ENCODE measurements at places on chromosomes 2 and 18.
A peak's percentile ranks its signal among the peaks of the same experiment; 100 is the strongest.

GRCh38 chr2:191030521-191031154 is 16.7 kb upstream of the STAT1 start:
- peak; percentile 84 for DNase-seq

DNA sequence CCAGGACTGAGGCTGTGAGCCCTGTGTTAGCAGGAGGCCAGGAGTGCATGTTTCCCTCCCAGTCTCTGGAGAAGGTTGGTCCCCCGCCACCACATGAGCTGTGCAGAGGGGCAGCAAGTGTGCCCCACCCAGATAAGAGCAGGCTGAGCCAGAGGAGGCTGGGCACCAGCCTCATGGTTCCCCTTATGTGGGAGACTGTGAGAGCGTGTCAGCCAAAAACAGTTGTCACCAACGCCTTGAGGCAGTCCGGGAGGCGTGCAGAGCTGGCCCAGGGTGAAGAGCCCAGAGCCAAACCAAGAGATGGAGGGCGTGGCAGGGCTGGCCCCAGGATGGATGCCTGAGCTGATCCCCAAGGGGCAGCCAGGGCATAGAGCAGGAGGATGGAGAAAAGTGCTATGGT is 128.7 kb upstream of the GLI2 start:
- DNase-seq: peak; percentile 73

GRCh38 chr2:53989210-53989862 is 18.5 kb upstream of the PSME4 start:
- no peak for DNase-seq

GRCh38 chr2:233413559-233414272 is 59.4 kb downstream of the DGKD start:
- DNase-seq: peak; percentile 72

GRCh38 chr2:214503568-214503967 is 92.7 kb downstream of the VWC2L start:
- DNase-seq: no peak

- no peak for DNase-seq
These were observed 86.0 kb downstream of the WDSUB1 start for GRCh38 chr2:159200498-159200897.

DNA sequence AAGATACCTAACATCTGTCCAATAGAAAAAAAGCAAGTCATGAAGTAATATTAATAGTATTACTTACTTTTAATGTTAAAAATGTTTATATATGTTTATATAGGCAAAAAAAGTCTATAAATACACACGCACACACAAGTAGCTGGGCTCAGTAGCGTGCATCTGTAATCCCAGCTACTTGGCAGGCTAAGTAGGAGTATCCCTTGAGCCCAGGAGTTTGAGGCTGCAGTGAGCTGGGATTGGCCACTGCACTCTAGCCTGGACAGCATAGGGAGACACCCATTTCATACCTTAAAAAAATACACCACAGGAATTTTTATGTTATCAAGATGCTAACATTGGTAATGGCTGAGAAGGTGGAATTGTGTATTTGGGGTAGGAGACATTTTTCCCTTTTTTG is 17.4 kb upstream of the AFTPH start:
- DNase-seq: no peak

DNA sequence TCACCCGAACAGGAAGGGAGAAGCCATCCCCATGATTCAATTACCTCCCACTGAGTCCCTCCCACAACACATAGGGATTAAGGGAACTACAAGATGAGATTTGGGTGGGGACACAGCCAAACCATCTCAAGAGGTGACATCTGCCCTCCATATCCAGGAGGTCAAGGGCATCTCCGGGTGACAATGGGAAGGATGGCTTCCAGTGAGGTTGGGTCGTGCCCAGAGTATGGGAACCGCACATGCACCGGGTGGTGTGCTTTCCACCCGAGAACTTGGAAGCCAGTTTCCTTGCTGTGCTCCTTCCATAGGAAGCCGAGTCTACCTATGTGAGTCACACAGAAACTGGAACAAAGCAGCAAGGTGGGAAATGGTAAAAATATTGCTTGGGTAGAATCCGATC is 216.9 kb upstream of the SALL3 start:
- no peak for DNase-seq

- DNase-seq: no peak
These were observed 683 bp downstream of the GBX2 start for GRCh38 chr2:236167297-236168109.

DNA sequence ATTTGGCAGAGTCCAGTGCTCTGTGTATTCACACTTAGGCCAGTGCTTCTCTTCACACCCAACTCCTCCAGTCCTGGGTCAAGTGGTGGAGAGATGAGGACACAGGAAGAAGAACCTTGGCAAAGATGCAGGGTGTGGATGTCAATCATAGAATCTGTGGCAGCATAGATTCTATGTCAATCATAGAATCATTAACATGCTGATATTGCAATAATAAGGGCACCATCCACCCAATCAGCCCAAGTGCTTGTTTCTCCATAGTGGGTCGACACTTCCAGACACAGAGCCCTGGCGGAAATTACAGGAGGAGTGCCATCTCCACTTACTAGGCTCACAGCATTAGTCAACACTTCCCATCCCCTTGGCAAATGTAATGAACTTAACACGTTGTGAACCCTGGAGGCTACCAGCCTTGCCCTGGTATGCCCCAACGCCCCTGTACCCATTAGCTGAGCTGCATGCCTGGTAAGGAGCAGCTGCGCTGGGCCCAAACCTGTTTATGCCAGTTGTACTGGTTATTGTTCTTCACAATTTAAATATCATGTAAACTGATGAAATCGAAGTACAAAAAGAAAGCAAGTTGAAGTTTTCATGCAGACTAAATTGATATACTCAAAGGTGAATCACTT is 161.5 kb upstream of the SMAD2 start:
- DNase-seq: no peak

DNA sequence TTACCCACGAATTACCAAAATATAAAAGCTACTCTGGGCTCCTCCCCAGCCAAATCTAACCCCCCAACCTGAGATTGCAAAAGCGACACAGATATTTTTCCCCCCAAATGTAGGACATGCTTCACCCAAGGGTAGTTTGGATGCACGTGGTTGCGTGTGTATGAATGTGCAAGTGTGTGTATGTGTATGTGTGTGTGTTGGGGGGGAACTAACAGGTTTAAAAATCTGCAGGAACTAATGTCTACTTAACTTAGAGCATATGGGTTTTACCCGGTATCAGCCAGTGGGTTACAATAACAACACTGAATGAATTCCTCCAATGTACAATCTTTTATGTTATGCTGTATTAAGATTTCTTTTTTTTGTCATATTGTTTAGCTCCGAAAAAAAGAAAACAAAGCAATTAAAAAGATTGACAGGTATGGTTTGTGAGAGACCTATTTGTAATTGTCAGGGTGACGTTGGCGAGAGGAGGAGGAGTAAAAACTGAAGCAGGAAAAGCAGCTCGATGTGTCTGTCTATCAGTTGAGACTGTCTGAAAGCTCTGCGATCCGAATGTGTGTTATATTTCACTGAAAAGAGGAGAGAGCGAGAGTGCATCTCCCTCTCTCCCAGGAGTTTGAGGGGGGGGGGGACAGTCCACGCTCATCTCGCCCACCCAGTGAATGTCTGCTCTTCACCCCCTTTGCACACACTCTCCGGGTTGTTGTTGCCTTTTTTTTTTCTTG is at the start of gene TSHZ1:
TSHZ1 (plus strand) TSS at position 524 of the 728 bp plus-strand sequence. CDS start 1,080 bp downstream, outside the sequence.
- peak; percentile 95 for DNase-seq

All from hematopoietic multipotent progenitor cell treated with erythropoietin and hydrocortisone succinate and interleukin-3 and kit ligand, for 6 days (in vitro differentiated cells).